Femur (tissue), 1 donor: ENCODE measurements at places on chromosomes 3 and 15.

GRCh38 chr3:71309886-71310285 lies 273.6 kb downstream of the FOXP1 start:
- DNase-seq = no peak

GRCh38 chr3:99846477-99847160 lies 29.0 kb downstream of the CMSS1 start:
- DNase-seq = peak; percentile 45

DNA sequence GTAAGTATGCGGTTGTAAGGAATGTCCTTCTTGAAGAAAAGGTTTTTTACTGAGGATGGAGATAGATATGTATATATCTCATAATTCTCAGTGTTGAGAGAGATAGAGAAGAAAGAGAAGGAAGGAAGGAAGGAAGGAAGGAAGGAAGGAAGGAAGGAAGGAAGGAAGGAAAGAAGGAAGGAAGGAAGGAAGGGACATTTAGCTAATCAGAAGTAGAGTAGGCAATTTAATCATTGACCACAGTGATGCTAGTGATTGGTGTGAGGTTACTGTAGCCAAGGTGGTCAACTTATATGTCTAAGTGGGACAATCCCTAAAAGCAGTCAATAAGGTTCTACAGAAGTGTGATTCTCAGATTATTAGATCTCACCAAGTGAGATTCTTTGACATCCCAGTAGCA lies 751.8 kb upstream of the CBLB start:
- DNase-seq = no peak

DNA sequence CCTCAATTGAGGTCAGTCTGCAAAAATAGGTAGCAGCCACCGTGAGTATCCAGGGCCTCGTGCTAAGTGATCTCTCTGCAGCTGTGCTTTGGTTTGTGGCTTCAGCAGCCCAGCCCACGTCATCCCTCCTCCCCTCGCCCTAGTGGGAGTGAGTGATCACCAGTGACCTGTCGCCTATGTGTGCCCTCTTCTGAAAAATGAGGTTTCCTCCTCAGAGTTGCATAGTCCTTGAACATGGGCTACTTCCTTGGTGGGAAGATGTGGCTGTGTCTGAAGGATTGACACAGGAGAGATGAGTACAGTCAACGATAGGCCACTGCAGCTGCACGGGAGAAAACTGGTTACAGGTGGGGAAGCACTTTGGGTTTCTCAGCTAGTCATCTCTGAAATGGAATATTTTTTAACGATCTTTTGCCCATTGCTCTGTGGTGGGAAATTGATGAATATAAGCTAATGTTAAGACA lies 144.8 kb upstream of the BHLHE40 start:
- DNase-seq = no peak

DNA sequence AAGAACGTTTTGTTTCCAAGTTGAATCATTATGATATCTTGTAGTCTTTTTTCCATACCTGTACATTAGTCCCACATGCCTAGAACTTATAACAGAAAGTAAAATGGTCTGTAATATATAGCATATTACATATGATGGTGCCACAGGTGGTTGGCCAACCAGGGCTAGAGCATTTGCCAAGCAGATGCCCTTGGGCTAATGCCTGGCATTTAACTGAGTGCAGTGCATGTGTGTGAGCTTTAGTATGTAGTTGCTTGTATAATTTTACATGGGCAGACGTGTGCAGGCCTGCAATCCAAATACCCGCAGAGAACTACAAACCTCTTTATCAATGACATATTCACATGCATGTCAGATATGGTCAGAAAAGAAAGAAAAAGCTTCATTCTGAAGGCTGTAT lies 27.5 kb downstream of the THSD4 start:
- no peak for DNase-seq

GRCh38 chr3:148149556-148149955 lies 548.1 kb upstream of the AGTR1 start:
- no peak for DNase-seq

DNA sequence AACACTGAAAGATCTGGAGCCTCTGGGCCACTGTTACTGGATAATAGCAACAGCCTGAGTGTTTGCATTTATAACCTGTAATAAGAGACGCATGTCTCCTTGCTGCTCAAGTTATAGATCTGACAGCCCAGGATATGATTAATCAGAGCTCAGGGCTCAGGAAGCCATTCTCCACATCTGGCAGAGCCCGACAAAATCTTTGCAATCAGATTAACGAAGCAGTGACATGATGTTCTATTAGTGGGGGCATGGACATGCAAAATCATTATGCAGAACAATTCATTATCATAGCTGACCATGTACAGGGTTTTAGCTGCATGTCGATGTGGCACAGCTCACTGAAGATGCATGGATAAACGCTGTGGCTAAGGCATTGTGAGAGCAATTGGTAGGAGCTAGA lies 730.3 kb downstream of the ZNF385D start:
- DNase-seq = no peak
